Right lobe of liver (tissue), 6 donors: ENCODE measurements at places on chromosomes 16 and 17. TPM values are rescaled to one million over a fixed set of nuclear protein-coding genes. Genes with fewer than 3 reads are reported as not detected.

HEATR9 gene
- total RNA-seq: not detected

- no peak for DNase-seq
Observed at GRCh38 chr16:27849621-27850020, 213.9 kb downstream of the GSG1L start.

GRCh38 chr16:30030011-30030685, 923 bp downstream of the TLCD3B start:
- DNase-seq: no peak

SLC5A11 gene
- 0.43 TPM for total RNA-seq

- no peak for DNase-seq
Observed at GRCh38 chr16:3321816-3322215, 16.5 kb downstream of the ZNF75A start.

GRCh38 chr17:73265646-73266640, 4.3 kb upstream of the CPSF4L start:
- DNase-seq: no peak

TPSAB1 gene
- total RNA-seq: 0.93 TPM

DNA sequence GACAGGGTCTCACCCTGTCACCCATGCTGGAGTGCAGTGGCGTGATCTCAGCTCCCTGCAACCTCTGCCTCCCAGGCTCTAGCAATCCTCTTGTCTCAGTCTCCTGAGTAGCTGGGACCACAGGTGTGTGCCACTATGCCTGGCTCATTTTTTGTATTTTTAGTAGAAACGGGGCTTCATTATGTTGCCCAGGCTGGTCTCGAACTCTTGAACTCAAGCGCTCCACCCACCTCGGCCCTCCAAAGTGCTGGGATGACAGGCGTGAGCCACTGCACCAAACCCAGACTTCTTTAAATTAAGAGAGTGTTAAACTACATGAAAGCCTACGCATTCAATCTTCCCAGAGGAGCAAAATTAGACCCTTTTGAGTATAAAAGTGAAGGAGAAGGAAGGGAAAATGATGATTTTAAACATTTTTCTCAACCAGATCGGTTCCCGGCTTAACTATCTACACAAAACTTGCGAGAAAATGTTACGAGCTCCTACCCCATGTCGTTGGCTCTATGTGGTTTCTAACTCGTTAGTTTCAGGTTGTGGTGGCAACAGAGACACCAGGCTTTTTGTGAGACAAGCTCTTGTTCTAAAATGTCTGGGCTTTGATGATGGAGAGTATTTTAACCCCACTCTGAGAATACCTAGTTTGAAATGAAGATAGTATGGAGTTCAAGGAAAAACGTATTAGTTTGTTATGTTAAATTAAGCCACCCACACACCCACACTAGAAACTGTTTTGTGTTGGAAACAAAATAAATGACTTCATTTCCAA, 26.3 kb downstream of the STAT5B start:
- no peak for DNase-seq

DNA sequence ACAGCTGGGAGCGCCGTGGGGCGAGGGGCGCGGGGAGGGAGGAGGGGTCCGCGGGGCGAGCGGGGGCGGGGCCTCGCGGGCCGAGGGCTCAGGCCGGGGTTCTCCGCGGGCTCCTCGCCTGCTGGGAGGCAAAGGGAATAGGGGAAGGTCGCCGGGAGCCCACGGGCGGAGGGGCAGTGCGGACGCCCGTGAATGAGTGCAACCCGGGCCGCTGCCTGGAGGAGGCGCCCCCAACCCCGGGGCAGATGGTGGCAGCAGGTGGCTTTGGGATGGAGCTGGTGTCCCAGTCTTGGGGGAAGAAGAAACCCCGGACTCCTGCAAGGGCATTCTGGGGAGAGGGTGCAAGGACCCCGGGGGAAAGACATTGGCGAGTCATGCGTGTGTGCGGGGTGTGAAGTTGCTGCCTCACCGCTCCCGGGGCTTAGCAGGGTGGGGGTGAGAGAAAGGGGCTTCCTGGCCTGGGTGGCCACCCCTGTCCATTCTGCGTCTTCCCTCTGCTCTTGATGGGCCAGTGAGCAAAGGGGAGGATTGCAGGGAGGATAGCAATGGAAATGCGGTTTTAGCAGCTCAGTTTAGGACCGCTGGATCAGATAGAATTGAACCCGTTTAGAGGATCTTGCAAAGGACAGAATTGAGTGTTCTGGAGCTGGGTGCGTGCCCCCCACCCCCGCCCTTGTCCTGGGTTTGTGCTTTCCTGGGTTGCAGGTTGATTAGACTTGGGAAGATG, 526 bp downstream of the KIAA0513 start:
- no peak for DNase-seq

TP53TG3B gene
- total RNA-seq: not detected

MEOX1 gene
- total RNA-seq: not detected

DNA sequence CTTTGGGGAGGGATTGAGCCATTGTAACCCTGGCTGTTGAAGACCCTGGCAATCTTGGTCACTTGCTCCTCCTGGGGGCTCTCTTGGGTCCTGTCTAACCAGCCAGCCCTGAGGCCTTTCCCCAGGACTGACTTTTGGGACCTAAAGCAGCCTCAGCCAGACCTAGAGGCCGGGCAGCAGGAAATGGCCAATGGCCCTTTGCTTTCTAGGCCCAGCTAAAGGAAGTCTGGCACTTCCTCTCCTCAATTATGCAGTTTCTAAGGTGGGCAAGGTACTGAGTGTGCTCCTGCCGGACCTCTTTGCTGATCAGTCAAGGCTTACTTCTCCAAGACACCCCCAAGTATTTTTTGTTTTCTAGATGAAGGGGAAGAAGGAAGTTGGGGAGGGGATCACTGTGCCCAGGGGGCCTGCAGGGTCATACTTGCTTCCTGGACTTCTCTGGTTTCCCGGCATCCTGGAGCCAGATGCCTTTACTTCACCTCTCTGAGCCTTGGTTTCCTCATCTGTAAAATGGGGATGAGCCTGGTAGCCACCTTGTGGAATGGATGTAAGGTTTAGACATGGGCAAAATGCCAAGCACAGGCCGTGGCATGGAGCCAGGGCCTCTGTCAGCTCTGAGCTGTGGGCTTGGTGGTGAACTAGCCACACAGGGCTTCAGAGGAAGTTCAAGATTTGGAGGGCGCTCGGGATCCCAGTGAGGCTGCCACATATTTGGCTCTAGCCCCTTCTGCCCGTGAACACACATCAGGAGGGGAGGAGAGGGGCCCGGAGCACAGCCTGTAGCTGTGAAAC, 8.6 kb downstream of the CX3CL1 start:
- no peak for DNase-seq

DNA sequence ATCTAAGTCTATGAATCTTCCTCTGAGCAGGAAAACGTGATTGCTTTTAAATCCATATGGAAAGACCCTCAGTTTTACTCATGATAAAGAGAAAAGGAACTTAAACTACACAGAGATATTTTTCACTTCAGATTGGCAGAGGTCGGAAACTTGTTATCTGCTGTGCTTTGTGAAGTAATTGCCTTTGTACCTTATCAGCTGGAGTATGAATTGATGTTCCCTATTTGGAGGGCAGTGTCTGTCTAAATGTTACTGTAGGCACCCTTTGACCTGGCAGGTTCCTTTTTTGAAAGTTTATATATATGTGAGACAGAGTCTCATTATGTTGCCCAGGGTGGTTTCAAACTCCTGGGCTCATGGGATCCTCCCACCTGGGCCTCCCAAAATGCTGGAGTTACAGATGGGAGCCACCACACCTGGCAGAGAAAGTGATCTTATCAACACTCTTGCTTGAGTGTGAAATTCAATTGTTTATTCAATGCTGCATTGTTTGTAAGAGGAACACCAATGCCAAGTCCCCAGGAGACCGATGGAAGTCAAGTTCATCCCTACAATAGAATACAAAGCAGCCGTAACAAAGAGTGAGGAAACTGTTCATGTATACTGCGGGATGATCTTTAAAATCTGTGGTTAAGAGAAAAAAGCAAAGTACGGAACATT, 52.3 kb downstream of the ABCC1 start:
- no peak for DNase-seq

GRCh38 chr16:86387468-86388440, 122.6 kb upstream of the FOXF1 start:
- no peak for DNase-seq

HP gene
- 48,016 TPM for total RNA-seq

DNA sequence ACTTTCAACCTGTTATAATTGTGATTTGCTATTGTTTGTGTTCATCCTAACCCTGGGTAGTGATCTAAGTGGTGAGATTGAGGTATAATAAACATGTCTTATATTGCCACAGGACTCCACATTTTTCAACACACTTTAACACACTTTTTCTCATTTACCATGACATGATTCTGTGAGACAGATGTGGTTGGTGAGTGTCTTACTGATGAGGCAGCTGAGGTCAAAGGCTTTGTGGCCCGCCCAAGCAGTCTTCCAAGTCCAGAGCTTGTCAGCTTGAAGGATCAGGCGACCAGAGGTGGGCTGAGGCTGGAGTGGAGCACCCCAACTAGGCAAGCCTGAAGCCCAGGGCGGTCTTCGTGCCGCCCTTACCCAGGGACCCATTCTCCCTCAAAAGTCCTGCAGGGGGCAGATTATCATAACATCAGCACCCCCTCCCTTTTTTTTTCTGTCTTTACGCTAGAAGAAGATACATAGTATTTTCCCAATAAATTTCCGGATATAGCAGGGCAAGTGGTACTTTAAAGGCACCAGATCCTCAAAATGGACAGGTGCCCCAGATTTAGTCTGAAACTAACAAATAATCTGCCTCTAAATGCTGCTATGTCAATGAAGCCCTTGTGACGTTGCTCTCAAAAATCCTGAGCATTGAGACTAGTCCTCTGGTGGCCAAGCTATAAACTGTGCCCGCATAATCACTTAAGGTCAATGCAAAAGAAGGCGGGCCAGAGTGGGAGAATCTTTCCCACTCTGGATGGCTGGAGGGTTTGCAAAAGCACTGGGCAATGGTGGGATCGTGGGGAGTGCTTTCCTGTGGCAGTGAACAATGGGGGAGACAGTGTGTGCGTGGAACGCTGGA, 21.1 kb downstream of the KCTD19 start:
- peak; percentile 23 for DNase-seq

GPR139 gene
- not detected for total RNA-seq

- peak; percentile 76 for DNase-seq
Observed at GRCh38 chr17:42904110-42904469, 3.5 kb downstream of the G6PC1 start.

DNA sequence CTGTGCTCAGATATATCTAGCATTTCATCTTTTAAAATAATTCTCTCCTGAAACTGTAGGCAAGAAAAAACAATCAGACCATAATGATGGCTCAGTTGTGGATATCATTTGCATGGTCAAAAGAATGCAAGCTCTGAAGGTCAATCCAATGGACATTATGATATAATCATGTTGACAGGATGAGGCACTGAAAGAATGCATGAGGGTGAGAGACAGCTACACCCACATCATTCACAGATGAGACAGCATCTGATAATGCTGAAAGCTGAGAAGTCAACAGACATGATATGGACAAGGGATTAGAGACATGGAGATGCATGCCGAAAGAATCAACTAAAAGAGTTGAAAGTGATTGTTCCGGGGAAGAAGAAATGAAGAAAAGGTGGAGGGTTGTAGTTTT, 346.4 kb upstream of the CDH5 start:
- DNase-seq: no peak

DNA sequence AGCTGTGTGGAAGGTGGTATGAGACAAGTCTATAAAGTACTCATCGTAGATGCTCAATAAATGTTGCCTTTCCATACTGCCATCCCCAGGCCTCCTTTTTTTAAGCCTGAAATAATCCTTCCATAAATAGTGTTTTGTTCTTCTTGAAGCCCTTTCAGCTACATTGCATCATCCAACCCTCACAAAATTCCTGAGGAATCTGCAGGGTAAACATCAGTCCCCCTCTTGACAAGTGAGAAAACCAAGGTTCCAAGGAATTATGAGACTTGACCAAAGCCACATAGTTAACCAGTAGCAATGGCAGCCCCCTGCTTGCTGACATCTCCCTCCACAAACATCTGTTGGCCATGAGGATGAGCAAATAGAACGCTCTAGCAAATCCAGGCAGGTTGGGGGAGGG, 89.7 kb upstream of the CCL1 start:
- no peak for DNase-seq

SYNGR3 gene
- not detected for total RNA-seq

- peak; percentile 92 for DNase-seq
Observed at GRCh38 chr17:386141-386876, 33.7 kb upstream of the RPH3AL start.
